Left lobe of liver (tissue), 2 donors: ENCODE measurements at places on chromosomes 7 and 10. TPM values are rescaled to one million over a fixed set of nuclear protein-coding genes. Genes with fewer than 3 reads are reported as not detected.

CASP7 gene
- 12.4 TPM for total RNA-seq

OR9A2 gene
- total RNA-seq, result not detected

TWIST1 gene
- not detected for total RNA-seq

PNLIPRP1 gene
- 2.5 TPM for total RNA-seq

IGFBP1 gene
- 13.7 TPM for total RNA-seq

RET gene
- 1.1 TPM for total RNA-seq

DIP2C gene
- 13.9 TPM for total RNA-seq

LRRTM3 gene
- not detected for total RNA-seq

MBL2 gene
- total RNA-seq, result 108 TPM

OPN1SW gene
- not detected for total RNA-seq

MUC3A gene
- total RNA-seq, result 9.4 TPM
